ENCODE measurements at places on chromosomes 1 and 21.
A peak's percentile ranks its signal among the peaks of the same experiment; 100 is the strongest.

GRCh38 chr1:5481889-5482288 lies 510.3 kb downstream of the NPHP4 start:
- DNase-seq, result peak; percentile 32

DNA sequence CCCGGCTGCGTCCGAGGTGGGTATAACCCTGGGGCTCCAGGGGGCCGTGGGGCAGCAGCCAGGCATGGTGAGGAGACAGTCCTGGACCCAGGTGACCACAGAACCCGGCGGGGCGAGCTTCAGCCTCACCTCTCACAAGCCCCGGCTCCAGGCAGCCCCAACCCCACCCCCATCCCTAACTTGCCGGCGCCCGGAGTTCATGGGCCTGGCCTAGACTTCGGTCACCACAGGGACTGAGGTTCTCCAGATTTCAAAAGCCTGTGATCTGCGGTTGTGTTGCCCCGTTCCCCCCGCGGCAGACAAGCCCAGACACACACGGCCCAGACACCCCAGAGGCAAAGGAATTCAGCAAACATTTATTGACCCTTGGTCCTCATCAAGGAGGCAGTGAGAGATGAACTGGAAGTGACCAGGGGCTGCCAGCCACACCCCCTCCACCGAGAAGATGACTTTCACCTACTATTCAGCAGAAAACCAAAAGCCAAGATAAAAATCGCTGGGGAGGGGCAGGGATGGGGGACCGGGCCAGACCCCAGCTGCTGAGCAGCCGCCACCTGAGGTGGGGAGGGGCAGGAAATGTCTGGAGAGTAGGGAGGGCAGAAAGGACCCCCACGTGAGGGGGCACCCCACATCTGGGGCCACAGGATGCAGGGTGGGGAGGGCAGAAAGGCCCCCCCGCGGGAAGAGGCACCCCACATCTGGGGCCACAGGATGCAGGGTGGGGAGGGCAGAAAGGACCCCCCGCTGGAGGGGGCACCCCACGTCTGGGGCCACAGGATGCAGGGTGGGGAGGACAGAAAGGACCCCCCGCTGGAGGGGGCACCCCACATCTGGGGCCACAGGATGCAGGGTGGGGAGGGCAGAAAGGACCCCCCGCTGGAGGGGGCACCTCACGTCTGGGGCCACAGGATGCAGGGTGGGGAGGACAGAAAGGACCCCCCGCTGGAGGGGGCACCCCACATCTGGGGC lies 3.9 kb downstream of the HES4 start:
- no peak for DNase-seq

- DNase-seq, result no peak
These were observed 994 bp downstream of the RO60 start for GRCh38 chr1:193060406-193060805.

DNA sequence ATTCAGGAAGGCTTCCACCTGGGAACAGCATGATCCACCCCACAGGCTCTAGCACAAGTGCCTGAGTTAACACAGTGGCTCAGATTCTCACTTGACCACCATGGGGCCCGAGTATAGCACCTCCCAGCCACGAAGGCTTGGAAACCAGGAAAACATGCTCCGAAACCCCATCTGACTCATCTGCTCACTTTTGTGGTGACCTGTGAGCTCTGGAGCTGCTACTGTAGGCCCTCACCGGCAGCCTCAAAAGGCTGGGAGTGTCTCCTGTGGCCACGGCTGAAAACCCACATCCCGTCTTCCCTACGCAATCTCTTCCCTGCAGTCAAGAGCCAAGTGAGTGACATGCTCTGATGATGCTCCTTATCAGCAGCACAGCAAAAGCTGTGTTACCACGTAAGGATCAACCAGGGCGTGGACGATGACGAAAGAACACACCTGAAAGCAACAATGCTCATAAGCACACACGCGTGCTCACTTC lies 81.4 kb downstream of the TGFBR3 start:
- DNase-seq, result peak; percentile 46

DNA sequence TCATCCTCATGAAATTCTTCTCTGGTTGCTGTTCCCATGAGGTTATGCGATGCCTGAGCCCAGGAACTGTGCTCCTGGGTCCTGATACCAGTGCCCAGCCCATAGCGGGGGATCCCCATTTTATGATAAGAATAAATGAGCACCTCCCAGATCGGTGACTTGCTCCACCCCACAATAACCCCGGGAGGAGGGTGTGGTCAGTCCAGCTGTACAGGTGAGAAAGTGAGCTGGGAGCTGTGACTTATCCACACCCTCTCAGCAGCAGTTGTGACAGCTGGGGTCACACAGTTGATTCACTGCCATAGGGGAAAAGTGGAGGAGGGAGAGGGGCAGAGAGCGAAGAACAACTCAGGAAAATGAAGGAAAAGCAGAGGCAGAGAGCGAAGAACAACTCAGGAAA lies 33.4 kb downstream of the OR2G3 start:
- no peak for DNase-seq

DNA sequence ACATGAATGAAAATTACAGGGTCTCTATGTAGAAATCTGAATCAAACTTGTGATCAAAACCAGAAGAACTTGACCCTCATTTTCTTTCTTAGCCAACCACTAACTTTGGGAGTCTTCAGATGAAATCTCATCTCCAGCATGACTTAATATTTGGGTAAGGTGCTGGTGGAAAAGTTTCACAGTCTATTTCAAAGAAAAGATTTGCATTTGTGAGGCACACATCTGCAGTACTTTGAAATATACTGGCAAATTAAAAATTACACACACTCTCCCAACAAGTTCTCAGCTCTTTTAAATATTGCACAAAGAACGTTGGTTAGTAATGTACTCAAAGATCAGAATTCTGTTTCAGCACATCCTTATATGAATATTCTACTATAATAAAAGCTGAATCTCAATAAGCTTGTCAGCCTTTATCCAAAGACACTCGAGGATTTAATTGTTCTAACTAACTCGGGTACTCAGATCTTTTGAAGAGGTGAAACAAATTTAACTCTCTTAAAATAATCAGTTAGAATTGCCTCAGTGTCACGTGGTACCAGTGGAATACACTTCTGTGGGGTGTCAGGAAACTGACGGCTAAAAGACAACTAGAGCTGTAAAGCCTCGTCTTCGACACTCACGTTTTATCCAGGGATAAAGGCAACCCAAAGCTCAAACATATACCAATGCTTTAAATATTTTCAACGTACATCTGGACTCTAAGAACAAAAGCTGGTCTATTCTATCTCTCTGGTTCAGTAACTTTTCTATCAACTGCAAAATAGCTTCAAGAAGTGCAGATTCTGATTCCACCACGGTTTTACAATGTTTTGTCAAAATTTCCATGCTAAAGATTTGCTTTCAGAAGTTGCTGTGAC lies 19.0 kb downstream of the SAMSN1 start:
- DNase-seq, result no peak

DNA sequence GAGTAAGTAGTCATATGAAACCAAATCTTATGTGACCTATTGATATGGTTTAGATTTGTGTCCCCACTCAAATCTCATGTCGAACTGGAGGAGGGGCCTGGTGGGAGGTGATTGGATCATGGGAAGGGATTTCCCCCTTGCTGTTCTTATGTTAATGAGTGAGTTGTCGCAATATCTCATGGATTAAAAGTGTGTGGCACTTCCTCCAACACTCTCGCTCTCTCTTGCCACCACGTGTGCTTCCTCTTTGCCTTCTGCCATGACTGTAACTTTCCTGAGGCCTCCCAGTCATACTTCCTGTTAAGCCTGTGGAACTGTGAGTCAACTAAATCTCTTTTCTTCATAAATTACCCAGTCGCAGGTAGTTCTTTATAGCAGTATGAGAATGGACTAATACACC lies 241.2 kb downstream of the RGS7 start:
- DNase-seq, result no peak

GRCh38 chr21:41678924-41679318 lies 87.9 kb downstream of the RIPK4 start:
- no peak for DNase-seq

GRCh38 chr1:43958351-43959255 lies 11.2 kb upstream of the DPH2 start:
- DNase-seq, result no peak

DNA sequence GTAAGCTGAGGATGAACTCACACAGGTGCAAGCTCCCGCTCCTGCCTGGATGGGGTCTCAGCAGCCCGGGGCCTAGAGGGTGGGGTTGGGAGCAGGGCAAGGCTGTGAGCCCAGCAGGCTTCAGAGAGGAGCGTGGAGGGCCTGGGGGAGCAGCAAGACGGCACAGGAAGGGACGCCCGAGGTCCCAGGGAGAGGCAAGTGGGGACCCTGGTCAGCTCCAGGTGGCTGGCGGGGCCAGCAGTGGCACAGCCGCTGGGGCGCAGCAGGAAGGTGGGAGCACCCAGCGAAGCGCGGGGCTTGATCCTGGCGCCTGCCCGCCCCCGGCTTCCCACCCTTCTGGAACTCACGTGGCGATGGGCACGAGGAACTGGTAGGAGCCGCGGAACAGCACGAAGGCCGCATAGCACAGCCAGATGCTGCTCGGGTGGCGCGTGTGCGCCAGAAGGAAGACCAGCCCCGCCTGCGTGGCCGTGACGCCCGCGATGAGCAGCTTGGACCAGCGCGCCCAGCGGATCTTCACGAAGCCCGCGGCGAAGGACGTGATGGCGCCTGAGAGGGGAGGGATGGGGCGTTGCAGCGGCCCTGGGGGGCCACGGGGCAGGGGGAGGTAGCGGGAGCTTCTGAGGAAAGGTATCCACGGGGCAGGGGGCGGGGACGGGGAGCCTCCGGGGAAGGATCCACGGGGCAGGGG lies 11.7 kb downstream of the SLC19A1 start:
- no peak for DNase-seq
